Aorta (tissue), 5 donors: ENCODE measurements at places on chromosomes 12 and 14. TPM values are rescaled to one million over a fixed set of nuclear protein-coding genes. Genes with fewer than 3 reads are reported as not detected.

The PRDM4 gene
- 16.4 TPM for polyA plus RNA-seq

- no peaks in the 10 kb centered on the region for H3K36me3 ChIP-seq
- H3K27ac ChIP-seq, result no peak overlapping the region
- H3K27me3 ChIP-seq, result no peaks in the 10 kb centered on the region
- no peaks in the 10 kb centered on the region for H3K4me1 ChIP-seq
Measured at GRCh38 chr12:43891856-43892574, 56.1 kb downstream of the TMEM117 start.

GRCh38 chr14:56953884-56954283 lies 143.6 kb upstream of the OTX2 start:
- no peak overlapping the region for H3K27ac ChIP-seq
- H3K36me3 ChIP-seq, result no peaks in the 10 kb centered on the region

The KRT77 gene
- polyA plus RNA-seq, result not detected

DNA sequence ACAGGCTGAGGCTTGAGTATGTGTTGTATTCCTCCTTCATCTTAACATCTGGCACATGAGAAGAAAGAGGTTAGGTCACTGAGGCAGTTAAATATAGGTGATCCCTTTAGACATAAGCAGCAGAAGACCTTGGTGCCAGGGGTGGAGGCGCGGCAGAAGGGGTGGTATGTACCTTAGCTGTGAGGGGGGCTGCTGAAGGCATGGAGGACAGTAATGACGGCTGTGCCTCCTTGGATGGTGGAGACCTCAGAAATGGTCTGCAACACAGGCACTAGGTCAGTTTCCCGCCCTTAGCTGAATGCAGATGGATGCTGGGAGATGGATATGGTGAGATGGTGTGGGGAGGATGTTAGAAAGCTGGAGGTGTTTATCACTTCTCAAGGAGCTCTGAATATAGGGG lies 1.5 kb upstream of the PNMA1 start:
- DNase-seq, result no peak
- H3K36me3 ChIP-seq, result peaks cover 5% of the 10 kb centered on the region
- H3K4me3 ChIP-seq, result no peak overlapping the region

DNA sequence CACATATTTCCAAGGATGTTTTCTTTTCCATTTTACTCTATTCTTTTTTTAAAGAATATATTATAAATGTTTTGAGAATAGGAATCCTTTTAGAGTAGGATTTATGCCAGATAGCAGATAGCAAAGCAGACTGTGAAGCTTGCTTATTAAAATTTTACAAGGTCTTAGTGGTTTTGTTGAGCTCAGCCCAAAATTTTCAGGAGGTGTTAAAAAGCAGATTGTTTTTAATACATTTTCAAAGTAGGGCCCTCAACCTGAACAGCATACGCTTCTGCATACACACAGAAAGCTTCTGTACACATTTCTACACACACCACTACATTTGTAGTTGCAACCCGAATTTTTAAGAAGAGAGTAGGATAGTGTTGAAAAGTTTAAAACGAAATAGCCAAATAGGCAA lies 151.0 kb downstream of the EPS8 start:
- peaks cover 2% of the 10 kb centered on the region for H3K4me1 ChIP-seq
- H3K4me3 ChIP-seq, result no peak overlapping the region
- H3K27ac ChIP-seq, result no peak overlapping the region
- H3K27me3 ChIP-seq, result no peaks in the 10 kb centered on the region

- DNase-seq, result no peak
- H3K27ac ChIP-seq, result no peak overlapping the region
- H3K4me3 ChIP-seq, result no peak overlapping the region
- H3K27me3 ChIP-seq, result no peaks in the 10 kb centered on the region
- no peaks in the 10 kb centered on the region for H3K36me3 ChIP-seq
- no peaks in the 10 kb centered on the region for H3K4me1 ChIP-seq
Measured at GRCh38 chr12:108425238-108425795, 86.2 kb upstream of the CMKLR1 start.

DNA sequence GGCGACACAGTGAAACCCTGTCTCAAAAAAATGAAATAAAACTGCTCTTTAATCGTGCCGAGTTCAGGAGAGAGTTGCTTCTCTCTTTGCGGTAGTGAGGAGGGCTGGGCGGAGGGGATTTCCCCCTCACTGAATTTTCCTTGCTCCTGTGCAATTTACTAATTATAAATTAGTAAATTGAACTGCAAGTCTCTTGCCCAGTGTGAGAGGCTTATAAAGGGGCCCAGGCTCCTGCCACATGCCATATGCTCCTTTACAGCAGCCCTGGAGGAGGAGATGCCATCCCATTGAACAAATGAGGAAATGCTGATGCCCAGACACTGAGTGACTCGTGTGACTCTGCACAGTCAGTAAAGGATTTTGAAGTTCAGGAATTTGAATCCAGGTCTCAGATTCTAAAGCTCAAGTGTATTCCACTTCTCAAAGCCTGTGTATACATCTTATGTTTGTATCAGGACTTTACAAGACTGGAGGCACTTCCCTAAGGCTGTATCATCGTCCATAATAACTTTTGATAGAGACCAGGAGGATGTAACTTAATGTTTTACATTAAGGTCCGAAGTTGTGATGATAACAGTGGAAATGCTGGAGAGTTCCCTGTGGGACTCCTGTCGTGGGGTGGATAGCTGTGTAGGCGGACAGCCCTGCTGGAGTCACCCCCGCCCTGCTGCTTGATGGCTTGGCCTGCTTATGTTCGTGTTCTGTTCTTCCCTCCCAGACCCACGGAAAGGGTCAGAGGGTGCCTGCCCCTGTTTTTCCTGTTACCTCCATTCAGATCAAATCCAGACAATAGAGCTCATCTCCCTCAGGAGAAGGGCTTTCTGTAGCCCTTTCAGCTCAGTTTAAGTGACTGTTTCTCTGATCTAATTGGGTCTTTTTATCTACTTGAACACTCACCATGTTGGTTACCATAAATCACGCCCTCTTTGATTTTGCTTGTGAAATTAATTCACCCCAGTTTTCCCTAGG lies 13.9 kb downstream of the PELI2 start:
- H3K27me3 ChIP-seq, result no peaks in the 10 kb centered on the region
- H3K36me3 ChIP-seq, result no peaks in the 10 kb centered on the region

- peak overlapping the region; percentile 11 for H3K27ac ChIP-seq
- H3K27me3 ChIP-seq, result no peaks in the 10 kb centered on the region
- H3K4me1 ChIP-seq, result peaks cover 12% of the 10 kb centered on the region
- no peak overlapping the region for H3K4me3 ChIP-seq
- H3K36me3 ChIP-seq, result no peaks in the 10 kb centered on the region
Measured at GRCh38 chr12:45259675-45260074, 43.8 kb downstream of the ANO6 start.

The DEPDC4 gene
- polyA plus RNA-seq, result 1.4 TPM

GRCh38 chr14:95774265-95775160 lies 60.6 kb upstream of the TCL1A start:
- H3K4me1 ChIP-seq, result no peaks in the 10 kb centered on the region
- no peak overlapping the region for H3K27ac ChIP-seq
- no peaks in the 10 kb centered on the region for H3K27me3 ChIP-seq
- no peaks in the 10 kb centered on the region for H3K36me3 ChIP-seq

GRCh38 chr12:49684310-49684854 lies 22.8 kb downstream of the FMNL3 start:
- DNase-seq, result no peak
- H3K27ac ChIP-seq, result no peak overlapping the region
- no peak overlapping the region for H3K4me3 ChIP-seq
- no peaks in the 10 kb centered on the region for H3K27me3 ChIP-seq
- no peaks in the 10 kb centered on the region for H3K4me1 ChIP-seq

GRCh38 chr12:76020281-76020680 lies 11.3 kb downstream of the PHLDA1 start:
- H3K4me3 ChIP-seq, result no peak overlapping the region
- peak; percentile 55 for DNase-seq
- peak overlapping the region; percentile 25 for H3K27ac ChIP-seq

DNA sequence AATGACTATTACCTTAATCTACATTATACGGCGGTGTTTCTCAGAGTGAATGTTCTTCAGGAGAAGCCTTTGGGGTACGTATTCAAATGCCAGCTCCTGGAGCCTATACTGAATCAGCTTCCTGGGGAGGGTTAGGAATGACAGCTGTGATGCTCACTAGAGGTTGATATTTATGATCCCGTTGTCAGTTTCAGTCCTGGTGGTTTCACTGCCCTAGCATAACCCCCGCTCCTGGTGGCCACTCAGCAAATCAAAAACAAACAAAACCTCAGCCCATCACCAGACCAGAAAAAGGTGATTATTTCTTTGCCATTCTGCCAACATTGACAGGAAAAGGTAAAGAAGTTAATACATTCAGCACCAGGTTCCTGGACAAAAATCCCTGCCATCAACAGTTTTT lies 136.5 kb upstream of the CRY1 start:
- no peaks in the 10 kb centered on the region for H3K4me1 ChIP-seq
- H3K36me3 ChIP-seq, result no peaks in the 10 kb centered on the region
- H3K27ac ChIP-seq, result no peak overlapping the region
- DNase-seq, result no peak
- no peaks in the 10 kb centered on the region for H3K27me3 ChIP-seq

The CKAP4 gene
- 25.4 TPM for polyA plus RNA-seq
